ENCODE measurements at places on chromosomes 16 and 17. TPM values are rescaled to one million over a fixed set of nuclear protein-coding genes. Genes with fewer than 3 reads are reported as not detected.

DNA sequence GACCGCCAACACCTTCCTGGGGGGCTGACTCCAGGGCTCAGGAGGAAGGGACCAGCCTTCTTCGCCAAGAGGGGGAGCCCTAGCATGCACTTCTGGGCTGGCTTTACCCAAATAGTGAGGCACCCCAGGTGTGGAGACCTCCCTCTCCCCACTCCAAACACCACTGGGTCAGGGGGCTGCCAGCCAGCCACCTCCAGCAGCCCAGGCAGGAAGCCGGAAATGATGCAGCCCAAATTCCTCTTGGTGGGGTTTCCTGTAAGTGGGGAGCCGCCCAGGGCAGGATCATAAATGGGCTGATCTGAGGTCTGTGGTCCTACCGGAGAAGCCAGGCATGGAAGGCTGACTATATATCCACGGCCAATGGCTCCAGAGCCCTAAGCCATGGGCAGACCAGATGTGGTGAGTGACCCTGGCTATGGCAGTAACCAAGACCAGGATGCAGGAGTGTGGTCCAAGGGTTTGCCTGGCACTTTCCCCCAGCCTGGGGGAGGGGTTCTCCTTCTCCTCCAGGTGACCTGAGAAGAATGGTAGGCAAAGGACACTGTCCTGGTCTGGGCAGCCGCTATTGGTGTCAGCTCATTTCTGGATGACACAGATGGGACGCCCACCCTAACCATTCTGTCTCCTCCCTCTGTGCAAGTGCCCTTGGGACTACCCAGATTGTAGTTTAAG, 4.2 kb downstream of the GIT1 start:
- H3K4me1 ChIP-seq: peaks cover 54% of the 10 kb centered on the region
- peak overlapping the region; percentile 77 for H3K27ac ChIP-seq
- peak; percentile 54 for DNase-seq
- H3K27me3 ChIP-seq: no peaks in the 10 kb centered on the region

The PPP1R27 gene
- total RNA-seq: not detected

The PLCG2 gene
- total RNA-seq: 12.0 TPM

DNA sequence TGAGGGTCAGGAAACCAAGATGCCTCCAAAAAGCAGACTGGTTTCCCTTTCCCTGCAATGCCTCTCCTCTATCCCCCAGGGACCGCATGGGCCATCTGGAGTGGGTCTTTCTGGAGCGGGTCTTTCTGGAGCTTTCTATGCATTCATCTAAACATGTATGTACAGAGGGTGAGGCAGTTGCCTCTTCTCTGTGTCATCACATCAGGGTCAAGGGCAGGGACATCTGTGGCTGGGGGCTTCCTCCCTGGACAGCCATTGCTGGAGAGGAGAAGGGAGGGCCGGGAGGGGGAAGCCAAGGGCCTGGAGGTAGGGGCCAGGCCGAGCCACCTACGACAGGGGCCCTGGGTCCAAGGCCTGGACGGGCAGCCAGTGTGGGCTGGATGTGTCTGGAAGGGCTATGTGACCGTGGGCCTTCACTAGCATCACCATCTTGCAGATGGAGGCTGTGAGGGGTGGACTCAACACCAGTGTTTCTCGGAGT, 840 bp downstream of the ADCY7 start:
- peaks cover 67% of the 10 kb centered on the region for H3K4me1 ChIP-seq
- H3K27ac ChIP-seq: peak overlapping the region; percentile 94
- H3K27me3 ChIP-seq: no peaks in the 10 kb centered on the region
- peak overlapping the region; percentile 86 for H3K4me3 ChIP-seq
- no peak for DNase-seq
